ENCODE measurements at places on chromosomes 12 and 14. TPM values are rescaled to one million over a fixed set of nuclear protein-coding genes. Genes with fewer than 3 reads are reported as not detected.

The ASB2 gene
- 2.3 TPM for total RNA-seq

DNA sequence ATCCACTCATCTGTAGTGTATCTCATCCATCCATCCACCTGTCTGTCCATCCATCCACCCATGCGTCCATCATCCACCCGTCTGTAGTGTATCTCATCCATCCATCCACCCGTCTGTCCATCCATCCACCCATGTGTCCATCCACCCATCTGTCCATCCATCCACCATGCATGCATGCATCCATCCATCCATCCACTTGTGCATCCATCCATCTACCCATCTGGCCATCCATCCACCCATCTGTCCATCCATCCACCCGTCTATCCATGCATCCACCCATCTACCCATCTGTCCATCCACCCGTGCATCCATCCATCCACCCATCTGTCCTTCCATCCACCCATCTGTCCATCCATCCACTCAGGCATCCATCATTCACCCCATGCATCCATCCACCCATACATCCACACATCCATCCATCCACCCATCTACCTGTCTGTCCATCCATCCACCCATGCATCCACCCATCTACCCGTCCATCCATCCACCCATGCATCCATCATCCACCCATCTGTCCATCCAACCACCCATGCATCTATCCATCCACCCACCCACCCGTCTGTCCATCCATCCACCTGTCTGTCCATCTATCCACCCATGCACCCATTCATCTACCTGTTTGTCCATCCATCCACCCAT, 28.5 kb downstream of the FBRSL1 start:
- DNase-seq = no peak

DNA sequence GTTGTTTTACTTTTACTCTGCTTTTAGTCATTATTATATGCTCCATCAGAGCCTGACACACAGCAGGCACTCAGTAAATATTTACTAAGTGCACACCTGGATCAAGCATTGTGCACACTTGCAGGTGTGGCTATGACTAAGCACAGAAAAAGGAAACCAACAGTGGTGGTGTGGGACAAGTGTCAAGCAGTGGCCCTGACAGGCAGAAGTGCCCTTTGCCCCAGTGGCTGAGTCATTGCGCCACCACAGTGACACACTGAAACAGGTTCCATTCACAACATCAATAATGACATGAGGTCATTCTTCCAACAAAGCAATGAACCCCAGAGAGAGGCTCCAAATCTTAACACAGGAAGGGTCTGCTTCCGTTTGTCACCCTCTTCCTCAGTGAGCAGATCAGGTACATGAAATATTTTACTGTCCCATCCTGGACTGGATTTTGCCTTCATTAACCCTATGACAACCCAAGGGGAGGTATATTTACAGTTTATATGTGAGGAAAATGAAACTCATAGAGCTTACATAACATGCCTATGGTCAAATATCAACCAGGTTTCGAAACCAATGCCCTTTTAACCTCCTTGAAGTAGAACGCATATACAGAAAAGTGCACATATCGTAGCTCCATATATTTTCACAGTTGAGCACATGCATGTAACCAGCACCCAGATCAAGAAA, 82.6 kb upstream of the GTF2A1 start:
- peak; percentile 16 for DNase-seq

GRCh38 chr12:16225692-16226091, 51.8 kb downstream of the SLC15A5 start:
- DNase-seq = peak; percentile 79

The TGFB3 gene
- 4.9 TPM for total RNA-seq

GRCh38 chr12:5407034-5407856, 24.7 kb upstream of the NTF3 start:
- peak; percentile 77 for DNase-seq

The IL23A gene
- 0.41 TPM for total RNA-seq

DNA sequence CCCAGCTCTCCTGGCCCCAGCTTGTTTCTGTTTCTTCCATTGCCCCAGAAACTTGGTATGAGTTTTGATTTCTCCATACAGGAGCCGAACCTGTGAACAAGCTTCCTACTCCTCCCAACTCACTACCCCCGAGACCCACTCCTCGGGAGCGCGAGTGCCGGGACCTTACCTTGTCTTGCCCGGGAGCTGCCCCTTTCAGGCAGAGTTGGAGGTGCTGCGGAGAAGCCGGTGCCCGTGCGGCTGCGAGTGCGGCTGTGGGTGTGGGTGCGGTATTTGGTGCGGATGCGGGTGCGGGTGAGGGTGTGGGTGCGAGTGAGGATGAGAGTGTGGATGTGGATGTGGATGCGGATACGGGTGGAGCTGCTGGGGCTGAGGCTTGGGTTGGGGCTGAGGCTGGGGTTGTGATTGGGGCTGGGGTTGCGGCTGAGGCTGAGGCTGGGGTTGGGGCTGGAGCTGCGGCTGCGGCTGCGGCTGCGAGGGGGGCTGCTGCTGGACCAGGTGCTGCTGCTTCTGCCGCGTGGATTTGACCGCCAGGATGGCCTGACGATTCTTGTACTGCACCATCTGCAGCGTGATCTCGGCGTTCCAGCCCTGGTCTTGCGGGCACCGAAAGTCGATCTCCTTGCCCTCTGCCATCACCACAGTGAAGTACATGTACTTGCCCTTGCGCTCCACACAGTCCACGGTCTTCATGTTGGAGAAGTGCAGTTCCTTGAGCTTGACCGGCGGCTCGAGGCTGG, 1.1 kb downstream of the PHLDA1 start:
- peak; percentile 39 for DNase-seq

DNA sequence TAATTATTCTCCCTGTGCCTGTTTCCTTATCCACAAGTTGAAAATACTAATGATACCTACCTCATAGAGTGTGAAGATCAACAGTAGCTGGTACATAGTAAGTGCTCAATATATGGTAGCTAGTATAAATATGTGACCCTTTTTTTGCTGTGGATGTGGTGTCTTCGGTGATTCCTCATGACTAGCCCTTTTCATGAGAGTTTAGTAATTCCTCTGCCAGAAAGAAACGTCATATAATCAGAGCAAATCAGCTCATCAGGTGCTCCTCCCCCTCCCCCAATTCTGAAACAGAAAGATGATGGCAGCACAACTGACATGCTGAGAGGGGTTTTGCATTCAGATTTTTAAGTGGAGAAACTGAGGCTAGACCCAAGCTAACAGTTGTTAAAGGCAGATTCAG, 210.8 kb downstream of the SLC41A2 start:
- no peak for DNase-seq

DNA sequence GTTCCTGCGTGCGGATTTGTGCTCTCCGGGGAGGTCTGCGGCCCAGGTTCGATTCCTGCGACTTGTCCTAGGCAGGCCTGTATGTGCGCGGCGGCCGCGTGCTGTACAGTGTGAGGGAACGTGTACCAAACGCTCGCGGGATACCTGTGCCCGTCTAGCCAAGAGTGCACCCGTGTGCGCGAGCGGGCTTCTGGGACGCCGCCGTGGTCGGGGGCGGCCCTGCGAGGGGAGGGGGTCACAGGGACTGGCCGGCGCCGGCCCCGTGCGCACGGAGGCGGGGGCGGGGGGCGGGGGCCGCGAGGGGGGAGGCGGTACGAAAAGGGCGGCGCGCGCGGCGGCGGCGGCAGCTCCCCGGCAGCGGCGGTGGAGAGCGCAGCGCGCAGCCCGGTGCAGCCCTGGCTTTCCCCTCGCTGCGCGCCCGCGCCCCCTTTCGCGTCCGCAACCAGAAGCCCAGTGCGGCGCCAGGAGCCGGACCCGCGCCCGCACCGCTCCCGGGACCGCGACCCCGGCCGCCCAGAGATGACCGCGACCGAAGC, at the start of gene DLK1:
DLK1 (plus strand) TSS at position 343 of the 536 bp plus-strand sequence; CDS start at position 520, 177 bp downstream.
- no peak for DNase-seq

DNA sequence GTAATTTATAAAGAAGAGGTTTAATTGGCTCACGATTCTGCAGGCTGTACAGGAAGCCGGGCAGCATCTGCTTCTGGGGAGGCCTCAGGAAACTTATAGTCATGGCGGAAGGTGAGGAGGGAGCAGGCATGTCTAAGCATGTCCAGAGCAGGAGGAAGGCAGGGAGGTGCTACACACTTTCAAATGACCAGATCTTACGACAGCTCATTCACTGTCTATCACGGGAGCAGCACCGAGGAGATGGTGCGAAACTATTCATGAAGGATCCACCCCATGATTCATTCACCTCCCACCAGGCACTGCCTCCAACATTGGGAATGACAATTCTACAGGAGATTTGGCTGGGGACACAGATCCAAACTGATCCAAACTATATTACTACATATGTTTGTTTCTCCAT, 10.0 kb downstream of the SFSWAP start:
- DNase-seq = no peak

DNA sequence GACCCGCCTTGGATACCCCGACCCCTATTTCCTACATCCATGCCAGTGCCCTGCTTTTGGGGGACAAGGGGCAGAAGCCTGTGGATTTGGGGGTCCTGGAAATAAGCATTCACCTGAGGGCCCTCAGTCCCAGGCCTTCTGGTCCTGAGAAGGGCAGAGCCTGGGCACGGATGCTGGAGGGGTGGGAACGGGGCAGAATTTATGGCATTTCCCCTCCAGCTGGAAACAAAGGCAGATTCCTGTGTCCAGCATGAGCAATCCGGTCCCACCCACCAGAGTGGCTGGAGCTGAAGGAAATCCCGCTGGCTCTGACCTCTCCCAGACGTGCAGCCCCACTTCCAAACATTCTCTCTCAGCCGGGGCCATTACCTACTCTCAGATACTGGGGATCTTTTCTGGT, 9.3 kb downstream of the ANKRD33 start:
- no peak for DNase-seq

GRCh38 chr12:115090783-115091182, 406.8 kb upstream of the TBX3 start:
- no peak for DNase-seq

- DNase-seq = no peak
Observed at GRCh38 chr12:71695782-71696181, 9.9 kb downstream of the TMEM19 start.

The CSAD gene
- total RNA-seq = 3.3 TPM

The IKZF4 gene
- 1.7 TPM for total RNA-seq

The TAS2R7 gene
- not detected for total RNA-seq

DNA sequence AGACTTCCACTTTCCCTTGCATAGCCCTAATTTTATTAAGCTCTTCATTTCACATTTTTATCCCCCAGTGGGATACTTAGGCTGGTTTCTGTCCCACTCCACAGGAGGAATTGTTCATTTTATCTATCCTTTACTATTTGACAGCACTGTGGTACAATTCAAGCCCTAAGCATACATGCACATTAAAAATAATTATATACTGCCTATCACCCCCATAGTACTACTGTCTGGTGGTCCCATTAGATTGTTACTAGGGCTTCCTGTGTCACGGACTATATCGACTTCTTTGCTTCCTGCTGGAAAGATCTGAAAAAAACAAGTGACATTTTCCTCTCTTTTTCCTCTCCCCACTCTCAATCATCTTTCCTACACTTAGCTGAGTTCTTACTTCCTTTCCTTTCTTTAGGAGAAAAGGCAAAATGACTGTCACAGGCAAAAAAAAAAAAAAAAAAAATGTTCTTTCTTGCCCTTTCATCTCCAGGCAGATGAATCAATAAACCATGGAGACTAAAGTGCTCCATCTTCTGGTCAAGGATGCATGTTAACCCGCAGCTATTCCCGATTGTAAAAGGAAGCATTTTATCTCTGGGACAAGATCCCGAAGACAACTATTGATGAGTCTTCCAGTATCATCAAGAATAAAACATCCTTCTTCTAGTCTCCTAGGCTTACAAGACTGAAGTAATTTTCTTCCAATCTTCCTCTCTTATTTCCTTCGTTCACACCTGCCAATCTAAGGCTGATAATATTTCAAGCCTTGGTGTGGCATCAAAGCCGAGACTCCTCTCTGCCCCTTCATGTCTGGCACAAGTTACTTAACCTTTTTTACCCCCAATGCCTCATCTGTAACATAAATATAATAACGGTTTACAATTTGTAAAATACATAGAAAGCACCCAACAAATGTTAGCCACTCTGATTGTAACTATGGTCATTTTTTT, 94.4 kb upstream of the PLEKHG7 start:
- peak; percentile 60 for DNase-seq

The GPRC5A gene
- total RNA-seq = 18.0 TPM

DNA sequence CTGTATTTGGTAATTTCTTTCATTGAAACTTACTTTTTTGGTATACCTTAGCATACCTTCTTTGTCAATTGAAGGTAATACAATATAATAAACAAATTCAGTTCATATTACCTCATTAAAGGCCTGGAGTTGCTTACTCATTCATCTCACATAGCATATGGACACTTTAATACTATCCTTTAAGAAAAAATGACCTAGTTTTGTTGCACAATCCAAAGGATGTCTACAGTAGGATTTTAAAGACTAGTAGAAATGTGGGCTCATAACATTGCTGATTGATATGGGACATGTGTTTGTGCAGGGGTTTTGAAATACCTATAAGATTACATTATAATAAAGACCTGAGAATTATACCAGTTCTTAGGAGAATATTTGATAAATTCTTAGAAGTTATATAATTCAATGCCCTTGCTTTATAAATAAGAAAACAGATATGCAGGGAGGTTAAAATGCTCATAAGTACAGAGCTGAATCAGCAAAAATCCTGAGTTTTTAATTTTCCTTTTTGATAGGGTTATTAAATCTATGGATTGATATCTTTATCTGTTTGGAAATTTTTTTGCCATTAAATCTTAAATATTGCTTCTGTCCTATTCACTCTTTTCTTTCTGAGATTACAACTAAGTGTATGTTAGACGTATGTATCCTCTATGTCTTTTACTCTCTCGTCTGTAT, 352.1 kb downstream of the ATP23 start:
- DNase-seq = no peak

- DNase-seq = peak; percentile 92
Observed at GRCh38 chr12:4037747-4038312, 164.6 kb upstream of the PARP11 start.

GRCh38 chr14:34833549-34834523, 41.3 kb downstream of the BAZ1A start:
- no peak for DNase-seq

DNA sequence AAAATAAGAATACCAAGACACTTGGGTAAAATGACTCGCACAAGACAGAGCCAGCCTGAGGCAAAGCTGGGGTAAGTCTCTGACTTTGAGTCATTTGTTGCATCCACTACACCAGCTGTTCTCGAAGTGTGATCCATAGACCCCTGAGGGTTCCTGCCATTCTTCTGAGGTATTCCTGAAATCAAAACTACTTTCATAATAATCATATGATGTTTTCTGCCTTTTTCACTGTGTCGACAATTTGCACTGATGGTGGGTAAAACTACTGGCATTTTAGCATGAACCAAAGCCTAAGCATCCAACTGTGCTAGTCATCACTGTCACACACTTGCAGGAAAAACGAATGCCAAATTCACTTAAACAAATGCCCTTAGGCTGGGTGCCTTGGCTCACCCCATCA, 135.5 kb upstream of the FUT8 start:
- no peak for DNase-seq

The RFX4 gene
- total RNA-seq = 0.40 TPM

The PLBD1 gene
- not detected for total RNA-seq
